Motor neuron (in vitro differentiated cells): ENCODE measurements at places on chromosomes 12 and 14. TPM values are rescaled to one million over a fixed set of nuclear protein-coding genes. Genes with fewer than 3 reads are reported as not detected.
A peak's percentile ranks its signal among the peaks of the same experiment; 100 is the strongest.

GRCh38 chr14:98725191-98725590, 546.8 kb downstream of the BCL11B start:
- ATAC-seq, result no peak

DNA sequence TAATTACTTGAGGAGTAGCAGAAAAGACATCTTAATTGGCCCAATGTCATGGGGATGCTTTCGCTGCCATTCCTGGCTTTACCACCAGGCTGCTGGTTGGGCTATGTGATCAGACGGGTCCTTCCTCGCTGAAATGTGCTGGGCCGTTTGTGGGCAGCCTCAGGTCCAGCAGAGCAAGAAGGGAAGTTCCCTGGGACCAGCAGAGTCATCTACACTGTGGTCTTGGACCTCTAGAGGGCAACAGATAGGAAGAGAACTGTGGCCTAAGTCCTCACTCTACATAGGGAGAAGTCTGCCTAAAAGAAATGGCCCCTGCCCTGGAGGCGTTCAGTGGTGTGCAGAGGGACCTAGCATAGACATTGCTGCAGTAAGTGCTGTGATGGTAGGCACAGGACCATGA, 10.9 kb downstream of the EVL start:
- no peak for ATAC-seq

GRCh38 chr14:72816287-72816686, 77.6 kb downstream of the DPF3 start:
- ATAC-seq, result peak; percentile 7

GRCh38 chr12:82659343-82660207, 27.1 kb upstream of the TMTC2 start:
- no peak for ATAC-seq

- ATAC-seq, result no peak
Measured at GRCh38 chr12:114408886-114409851, 3.2 kb upstream of the TBX5 start.

DNA sequence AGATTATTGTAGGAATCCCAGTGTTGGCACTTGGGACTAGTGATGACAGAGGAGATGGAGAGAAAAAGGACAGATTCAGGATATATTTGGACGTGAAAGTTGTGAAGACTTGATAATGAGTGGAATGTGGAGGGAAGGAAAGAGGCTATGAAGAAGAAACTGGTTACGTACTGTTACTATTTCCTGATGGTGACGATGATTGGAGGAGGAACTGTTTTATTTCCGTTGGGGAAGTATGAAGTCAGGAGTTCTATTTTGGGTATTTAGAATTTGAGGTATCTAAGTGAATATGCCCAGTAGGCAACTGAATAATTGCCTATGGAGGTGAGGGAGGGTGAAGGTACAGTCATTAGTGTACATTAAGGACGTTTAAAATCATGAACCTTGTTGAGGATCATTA, 207.2 kb downstream of the TMTC2 start:
- ATAC-seq, result no peak

- ATAC-seq, result peak; percentile 26
Measured at GRCh38 chr12:112808156-112808555, 16.6 kb downstream of the RPH3A start.

DNA sequence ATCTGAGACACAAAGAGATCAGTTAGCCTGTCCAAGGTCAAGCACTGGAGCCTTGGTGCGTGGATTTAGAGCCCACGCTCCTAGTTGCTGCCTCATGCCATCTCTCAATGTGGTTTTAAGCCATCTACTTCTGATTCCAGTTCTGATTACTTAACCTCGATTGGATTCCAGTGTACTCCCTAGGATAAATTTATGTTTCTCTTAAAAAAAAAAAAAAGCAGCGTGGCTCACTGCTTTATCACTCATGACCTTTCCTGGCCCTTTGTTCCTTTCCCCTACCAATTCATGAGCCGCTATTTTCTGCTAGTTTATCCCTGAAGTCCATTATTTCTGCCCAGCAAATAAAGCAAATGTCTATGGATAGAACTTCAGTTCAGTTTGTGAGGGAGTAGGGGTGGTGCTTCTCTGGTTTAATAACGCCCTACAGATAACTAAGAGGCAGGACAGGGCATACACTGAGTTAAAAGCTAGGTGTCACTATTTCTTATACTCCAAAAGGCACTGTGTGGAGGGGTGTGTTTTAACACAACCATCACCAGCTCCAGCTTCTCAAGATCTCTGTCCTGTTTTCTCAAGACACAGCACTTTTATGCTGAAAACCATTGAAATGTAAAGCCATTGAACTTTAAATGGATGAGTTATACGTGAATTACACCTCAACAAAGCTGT, 9.8 kb upstream of the PARP11 start:
- ATAC-seq, result peak; percentile 47

VWF gene
- 1.00 and 1.6 TPM in 2 replicates for total RNA-seq

ACVRL1 gene
- total RNA-seq, result 0.54 and 4.3 TPM in 2 replicates

- no peak for ATAC-seq
Measured at GRCh38 chr12:75790219-75790618, 241.4 kb downstream of the PHLDA1 start.

- ATAC-seq, result no peak
Measured at GRCh38 chr12:1206118-1206734, 215.2 kb downstream of the ERC1 start.

TEX22 gene
- 0.25 and 0.32 TPM in 2 replicates for total RNA-seq

DNA sequence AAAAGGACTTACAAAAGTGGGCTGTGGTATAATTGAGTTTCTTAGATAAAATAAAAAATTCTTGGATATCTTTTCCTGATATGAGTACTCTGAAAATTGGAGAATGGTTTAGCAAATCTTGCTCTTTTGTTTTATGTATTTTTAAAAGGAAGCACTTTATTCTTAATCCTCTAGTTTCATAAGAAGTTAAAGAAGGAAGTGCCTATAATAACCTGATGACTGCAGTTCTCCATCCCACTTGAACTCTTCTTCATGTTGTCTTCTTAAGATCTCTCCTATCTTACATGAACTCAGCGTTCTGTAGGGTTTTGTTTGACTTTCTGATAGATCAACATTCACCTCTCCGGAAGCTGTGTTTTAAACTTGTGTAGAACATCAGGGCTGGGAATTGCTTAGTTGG, 271.0 kb downstream of the ERC1 start:
- ATAC-seq, result no peak

NOP9 gene
- 28.9 and 32.8 TPM in 2 replicates for total RNA-seq

GRCh38 chr14:71586131-71586897, 345.9 kb upstream of the RGS6 start:
- ATAC-seq, result peak; percentile 80

- ATAC-seq, result no peak
Measured at GRCh38 chr14:78933948-78934524, 763.9 kb downstream of the NRXN3 start.

MUCL1 gene
- not detected in 2 replicates for total RNA-seq

- ATAC-seq, result no peak
Measured at GRCh38 chr12:56565510-56566101, 44.0 kb downstream of the RBMS2 start.

DNA sequence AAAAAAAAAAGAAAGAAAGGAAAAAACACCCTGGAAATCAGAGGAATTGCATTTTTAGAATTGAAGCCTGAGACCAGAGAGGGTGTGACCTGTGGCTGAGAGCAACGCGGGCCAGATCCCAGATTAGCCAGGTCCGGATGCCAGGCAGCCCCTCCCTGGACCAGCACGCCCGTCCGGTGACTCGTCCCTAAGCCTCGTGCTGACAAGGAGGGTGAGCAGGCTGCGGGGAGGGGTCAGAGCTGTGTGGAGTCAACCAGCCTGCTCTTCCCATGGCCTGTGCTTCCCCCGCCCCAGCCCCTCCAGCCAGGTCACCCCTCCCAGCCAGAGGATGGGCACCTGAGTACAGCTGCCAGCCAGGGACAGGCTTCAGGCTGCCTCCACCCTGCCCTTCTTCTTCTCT, 4.2 kb upstream of the KLC1 start:
- no peak for ATAC-seq

- ATAC-seq, result no peak
Measured at GRCh38 chr14:90759370-90760077, 56.7 kb downstream of the TTC7B start.

DNA sequence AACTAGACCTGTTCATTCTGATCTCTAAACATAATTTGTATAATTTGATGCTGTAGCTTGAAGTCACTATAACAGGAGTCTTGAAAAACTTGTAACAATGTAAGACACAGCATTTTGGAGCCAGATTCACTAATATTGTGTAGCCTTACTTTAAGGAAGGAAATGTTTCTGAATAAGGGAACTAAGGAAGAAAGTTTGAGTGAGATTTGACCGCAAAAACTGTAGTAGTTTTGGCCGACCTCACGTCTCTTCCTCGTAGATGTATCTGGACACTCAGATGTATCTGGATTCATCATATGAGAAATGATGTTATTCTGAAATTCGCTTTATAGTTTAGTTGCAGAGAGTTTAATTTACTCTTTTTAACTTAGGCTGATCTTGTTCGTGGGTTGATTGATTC, 13.9 kb upstream of the DNAH10 start:
- ATAC-seq, result no peak

DNA sequence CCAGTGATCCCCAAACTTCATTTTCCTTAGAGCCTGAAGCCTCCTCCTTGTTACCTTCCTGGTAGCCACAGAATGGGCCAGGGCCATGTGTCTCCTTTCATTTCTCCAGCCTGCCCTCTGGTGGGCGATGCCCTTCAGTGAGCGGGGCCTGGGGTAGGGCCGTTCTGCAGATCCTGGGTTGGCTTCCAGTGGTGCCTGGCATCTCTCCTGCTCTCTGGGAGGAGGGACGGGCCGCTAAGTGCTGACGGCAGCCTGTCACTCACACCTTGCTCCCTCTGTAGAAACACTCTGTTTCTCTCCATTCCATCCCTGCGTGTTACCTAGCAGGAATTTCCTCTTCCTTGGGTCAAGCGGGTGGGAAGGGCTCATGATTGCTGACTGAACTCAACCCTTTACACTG, 232.1 kb downstream of the CACNA1C start:
- ATAC-seq, result peak; percentile 97

- ATAC-seq, result peak; percentile 72
Measured at GRCh38 chr12:65742018-65743010, 82.0 kb upstream of the HMGA2 start.

NAA30 gene
- total RNA-seq, result 13.0 and 15.5 TPM in 2 replicates

- ATAC-seq, result no peak
Measured at GRCh38 chr12:23824358-23824757, 125.1 kb downstream of the SOX5 start.

DNA sequence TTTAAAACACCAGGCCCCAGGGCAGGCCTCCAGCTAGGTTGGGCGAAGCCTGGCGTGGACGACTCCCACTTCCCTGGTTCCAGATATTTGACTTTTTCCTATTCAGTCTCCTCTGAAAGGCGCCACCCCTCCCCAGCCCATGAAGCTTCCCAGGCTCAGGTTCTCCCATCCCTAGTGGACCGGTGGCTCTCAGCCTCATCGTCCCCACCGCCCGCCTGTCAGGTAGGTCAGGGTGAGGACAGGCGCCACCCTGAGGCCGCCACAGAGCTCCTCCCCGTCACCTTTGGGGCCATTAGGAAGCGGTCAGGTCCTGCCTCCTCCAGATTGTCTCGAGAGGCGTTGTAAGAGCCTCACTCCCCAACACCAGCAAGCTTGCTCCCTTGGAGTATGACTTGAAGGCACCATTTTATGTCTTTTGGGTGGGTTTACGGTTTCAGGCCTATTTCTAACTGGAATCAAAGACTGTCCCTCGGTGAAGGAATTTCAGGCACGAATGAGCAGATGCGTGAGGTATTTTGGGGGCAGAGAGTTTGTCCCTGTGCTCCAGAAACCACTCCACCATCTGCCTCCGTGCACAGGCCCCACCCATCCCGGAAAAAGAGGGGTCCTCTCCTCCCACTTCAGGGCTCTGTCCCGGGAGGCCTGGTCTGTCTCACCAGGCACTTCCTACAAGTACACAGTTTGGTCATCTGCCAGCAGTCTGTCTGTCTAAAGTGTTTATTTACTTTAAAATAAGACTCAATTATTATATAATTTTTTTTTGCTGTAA, 55.6 kb downstream of the TSPAN9 start:
- ATAC-seq, result no peak

MGP gene
- 26.8 and 60.1 TPM in 2 replicates for total RNA-seq

C12orf50 gene
- total RNA-seq, result 0.23 and 0.26 TPM in 2 replicates

DNA sequence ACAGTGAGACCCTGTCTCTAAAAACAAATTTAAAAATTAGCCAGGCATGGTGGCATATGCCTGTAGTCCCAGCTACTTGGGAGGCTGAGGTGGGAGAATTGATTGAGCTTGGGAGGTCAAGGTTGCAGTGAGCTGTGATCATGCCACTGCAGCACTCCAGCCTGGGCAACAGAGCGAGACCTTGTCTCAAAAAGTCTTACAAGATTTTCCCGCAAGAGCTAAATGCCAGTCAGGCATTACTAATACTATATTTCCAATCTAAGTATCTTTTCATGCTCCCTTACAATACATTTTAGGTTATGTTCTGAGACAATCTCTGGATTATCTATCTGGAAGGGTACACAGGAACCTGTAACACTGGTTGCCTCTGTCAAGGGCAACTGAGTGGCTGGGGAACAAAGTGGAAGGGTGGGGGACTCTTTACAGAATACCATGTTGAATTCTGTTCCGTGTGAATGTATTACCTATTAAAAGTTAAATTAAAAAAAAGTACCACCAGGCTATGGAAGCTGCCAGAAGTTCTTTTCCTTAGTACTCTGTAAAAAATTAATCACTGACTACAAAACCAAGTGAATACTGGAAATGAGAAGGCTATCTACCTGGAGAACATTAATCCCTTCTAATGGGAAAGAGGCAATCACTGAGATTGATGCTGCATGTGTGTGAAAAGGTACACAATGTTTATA, 56.7 kb downstream of the BTBD7 start:
- no peak for ATAC-seq

CFAP251 gene
- total RNA-seq, result 2.7 and 2.8 TPM in 2 replicates

DNA sequence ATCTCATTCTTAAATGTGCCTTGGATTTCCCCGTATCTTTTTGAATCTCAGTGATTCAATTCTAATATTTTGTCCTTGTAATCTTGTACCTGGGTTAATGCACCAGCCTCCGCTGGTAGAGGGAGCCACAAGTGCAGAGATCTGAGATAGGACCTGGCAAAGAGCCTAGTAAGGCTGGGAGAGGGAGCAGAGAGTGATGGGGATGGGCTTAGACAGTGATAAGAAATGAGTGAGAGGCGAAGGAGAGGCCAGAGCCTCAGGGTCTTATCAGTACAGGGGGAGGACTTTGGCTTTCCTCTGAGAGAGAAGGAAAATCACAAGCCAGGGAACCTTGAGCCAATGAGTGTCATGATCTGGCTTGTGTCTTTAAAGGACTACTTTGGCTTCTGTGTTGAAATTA, 30.5 kb upstream of the LMNTD1 start:
- peak; percentile 32 for ATAC-seq

DNA sequence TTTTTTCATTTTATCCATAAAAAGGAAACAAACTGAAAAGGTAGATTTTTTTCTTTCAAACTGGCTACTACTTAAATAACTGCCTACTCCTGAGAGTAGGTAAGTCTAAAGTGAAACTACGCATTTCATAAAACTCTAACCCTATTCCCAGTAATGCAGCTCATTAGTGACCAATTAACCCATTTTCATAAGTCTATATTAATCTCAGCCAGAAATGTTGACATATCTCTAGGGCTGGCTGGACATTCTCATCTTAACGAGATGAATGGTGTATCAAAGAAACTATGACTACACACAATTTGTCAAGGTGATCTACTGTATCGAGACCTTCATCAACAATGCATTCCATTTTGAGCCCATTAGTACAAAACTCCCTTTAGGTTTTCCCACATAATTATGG, 57.2 kb downstream of the EPS8 start:
- ATAC-seq, result no peak

GRCh38 chr12:50625029-50625925, 120.5 kb downstream of the DIP2B start:
- ATAC-seq, result no peak

CATSPERB gene
- 0.05 and 0.25 TPM in 2 replicates for total RNA-seq
